ENCODE measurements at places on chromosomes 5 and 9.

DNA sequence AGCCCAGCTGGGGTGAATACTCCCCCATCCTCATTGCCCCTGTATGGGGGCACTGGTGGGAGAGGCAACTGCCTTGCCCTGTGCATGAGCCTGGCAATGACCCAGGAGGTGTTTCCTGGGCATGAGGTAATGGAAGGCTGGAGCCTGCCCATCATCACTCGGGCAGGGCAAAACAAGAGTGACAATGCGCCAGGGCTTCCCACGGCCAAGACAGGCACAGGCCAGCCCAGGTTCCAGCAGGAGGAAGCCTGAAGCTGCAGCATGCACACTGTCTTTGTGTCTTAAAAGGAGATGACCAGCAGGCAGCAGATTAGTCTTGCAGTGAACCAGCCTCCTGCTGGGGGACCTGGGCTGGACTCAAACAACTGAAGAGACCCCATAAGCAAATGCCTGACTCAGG, 92.2 kb upstream of the SMIM23 start:
- no peak for DNase-seq

DNA sequence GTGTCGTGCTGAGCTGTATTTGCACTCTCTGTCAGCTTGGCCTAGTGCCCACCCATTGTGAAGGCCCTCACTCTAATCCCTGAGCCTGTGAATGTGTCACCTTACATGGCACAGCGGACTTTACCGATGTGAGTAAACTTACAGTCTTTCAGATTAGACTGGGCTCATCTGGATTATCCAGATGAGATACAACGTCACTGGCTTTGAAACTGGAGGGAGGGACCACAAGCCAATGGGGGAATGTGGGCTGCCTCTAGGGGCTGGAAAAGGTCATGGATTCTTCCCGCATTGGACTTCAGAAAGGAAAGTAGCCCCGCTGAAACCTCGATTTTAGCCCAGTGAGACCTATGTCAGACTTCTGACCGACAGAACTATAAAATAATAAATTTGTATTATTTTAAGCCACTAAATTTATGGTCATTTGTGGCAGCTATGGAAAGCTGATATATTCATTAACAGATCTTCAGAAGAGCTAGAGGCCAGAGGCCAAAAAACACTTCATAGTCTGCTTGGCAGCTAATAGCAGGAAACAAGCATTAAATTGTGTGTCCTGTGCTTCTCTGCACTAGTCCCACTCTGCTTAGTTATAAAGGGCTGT, 139.0 kb upstream of the GAS1 start:
- no peak for DNase-seq

DNA sequence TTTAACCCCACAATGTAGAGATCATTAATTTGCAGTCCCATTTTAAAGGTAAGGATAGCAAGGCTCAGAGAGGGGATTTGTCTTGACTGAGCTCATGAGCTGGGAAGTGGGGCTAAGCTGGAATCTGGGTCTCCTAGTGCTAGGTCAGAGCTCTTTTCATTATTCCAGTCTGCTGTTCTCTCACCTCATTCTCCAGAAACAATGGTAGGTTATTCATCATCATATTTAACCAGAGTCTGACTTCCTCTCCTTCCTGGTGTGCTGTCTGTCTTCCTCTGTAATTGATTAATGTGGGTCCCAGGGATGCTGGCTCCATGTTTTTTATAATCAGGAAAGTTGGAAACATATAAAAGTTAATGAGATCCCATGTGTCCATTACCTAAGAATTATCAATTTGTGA, 20.6 kb downstream of the C9orf43 start:
- no peak for DNase-seq

GRCh38 chr5:135720191-135720590, 114.3 kb upstream of the SLC25A48 start:
- no peak for DNase-seq

GRCh38 chr5:72096602-72097188, 10.6 kb upstream of the MAP1B start:
- no peak for DNase-seq

All from activated CD4-positive, alpha-beta T cell treated with anti-CD3 and anti-CD28 coated beads, Interleukin-2, amount 50 U/mL, for 1 hour (primary cell).